ENCODE measurements at places on chromosomes 6 and 20.

GRCh38 chr6:122838060-122838780 is 49.2 kb downstream of the SMPDL3A start:
- no peak for DNase-seq

DNA sequence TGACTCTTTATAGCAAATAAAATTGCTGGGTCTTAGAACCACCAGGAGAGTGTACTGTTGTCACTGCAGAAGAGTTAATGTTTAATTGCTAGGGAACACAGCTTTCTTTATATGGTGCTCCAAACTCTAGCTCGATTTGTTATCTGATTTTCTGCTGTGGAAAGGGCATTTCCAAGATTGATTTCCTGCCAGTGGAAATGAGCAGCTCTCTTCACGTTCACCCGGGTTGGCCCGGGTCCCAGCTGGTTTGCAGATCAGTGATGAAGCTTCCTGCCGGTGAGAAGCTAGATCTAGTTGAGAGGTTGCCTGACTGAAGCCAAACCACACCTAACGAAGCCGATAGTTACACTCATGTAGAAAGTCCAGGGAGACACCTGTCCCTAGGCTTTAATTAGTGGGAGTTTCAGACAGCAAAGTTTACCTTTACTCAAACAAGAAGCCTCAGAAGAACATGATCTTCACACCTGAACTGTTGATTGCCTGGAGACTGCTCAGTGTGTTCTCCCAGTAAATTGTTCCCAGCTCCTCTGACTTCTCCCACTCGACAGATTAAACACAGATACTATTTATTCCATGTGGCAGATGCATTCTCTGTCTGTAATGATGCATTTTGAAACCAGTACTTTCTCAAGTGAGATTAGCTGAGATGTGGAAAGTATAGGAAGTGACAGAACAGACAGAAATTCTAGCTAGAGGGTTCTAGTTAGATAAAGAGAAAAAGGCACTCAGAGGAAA is 27.8 kb downstream of the PAQR8 start:
- DNase-seq = peak; percentile 24

GRCh38 chr20:17898548-17898994 is 70.0 kb downstream of the SNX5 start:
- peak; percentile 63 for DNase-seq

DNA sequence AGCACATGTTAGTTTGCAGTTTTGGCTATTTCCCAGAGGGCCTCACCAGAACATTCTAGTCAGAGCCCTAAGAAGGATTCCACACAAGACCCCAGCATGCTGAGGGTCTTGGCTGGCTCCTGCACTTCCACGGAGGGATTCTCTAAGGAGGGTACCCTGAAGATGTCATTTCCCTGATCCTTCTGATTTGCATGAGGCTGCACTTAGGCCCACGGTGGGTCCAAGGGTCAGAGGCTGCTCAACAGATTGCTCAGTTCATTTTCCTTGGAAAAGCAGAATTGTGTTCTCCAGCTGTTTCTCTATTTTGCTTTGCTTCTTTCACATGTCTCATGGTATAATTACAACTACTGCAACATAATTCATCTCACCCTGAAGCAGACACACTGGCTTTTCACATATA is 22.2 kb downstream of the PREP start:
- DNase-seq = no peak

- DNase-seq = no peak
These were observed 67.3 kb downstream of the LY86 start for GRCh38 chr6:6655805-6656251.

GRCh38 chr6:136149311-136149710 is 100.8 kb downstream of the MTFR2 start:
- DNase-seq = no peak

GRCh38 chr6:15243910-15244619 is 1.8 kb upstream of the JARID2 start:
- DNase-seq = no peak

GRCh38 chr6:21099338-21100314 is 493.9 kb upstream of the SOX4 start:
- no peak for DNase-seq

DNA sequence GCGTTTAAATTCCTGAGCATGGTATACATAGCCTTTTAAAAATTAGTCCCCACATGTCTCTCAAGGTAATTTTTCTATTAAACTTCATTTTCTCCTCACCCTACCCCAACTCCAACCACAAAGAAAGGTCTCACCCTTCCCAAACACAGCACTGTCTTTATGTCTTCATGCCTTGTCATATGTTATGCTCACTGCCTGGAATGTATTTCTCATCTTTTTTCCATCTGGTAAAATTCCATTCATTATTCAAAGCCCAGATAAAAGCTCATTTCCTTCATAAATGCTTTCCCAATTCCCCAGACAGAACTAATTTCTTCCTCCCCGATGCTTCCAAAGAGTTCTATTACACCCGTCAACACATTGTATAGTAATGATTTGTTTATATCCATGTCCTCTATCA is 302.0 kb downstream of the ALDH8A1 start:
- no peak for DNase-seq

- no peak for DNase-seq
These were observed 15.1 kb downstream of the BMP7 start for GRCh38 chr20:57251344-57251743.

DNA sequence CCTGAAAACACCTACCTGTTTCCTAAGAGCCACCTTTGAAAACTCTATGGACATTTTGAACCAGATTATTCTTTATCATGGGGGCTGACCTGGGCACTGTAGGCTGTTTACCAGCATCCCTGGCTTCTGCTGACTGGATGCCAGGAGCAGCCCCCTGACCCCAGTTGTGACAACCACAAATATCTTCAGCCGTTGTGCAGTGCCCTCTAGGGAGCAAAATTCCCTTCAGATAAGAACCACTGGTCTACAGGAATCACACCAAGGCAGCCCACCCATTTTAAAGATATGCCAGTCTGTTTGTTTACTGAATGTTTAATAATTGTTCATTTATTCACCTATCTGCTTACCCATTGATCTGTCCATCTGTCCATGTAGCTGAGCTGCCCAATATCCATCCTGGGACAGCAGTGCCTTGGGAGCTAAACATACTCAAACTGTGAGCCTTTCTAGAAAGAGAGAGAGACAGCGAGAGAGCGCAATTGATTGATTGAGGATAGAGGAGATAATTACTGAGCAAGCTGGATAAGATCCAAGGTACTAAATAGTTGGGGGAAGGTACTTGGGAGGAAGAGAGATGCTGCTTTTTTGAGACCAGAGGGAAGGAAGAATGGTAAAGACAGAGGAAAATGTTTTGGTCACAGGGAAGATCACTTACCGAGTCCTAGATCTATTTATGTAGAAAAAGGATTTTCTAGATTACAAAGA is 276.8 kb downstream of the NRN1 start:
- no peak for DNase-seq

- no peak for DNase-seq
These were observed 142.8 kb downstream of the DLL1 start for GRCh38 chr6:170147832-170148708.

GRCh38 chr6:163986313-163986712 is 571.8 kb downstream of the QKI start:
- DNase-seq = no peak

GRCh38 chr6:79421707-79422484 is 115.3 kb downstream of the LCA5 start:
- DNase-seq = no peak

- DNase-seq = no peak
These were observed at the start of gene CST9 for GRCh38 chr20:23605867-23606651. CST9 (minus strand) TSS chr20:23605917; CDS start chr20:23605864, 53 bp downstream.

DNA sequence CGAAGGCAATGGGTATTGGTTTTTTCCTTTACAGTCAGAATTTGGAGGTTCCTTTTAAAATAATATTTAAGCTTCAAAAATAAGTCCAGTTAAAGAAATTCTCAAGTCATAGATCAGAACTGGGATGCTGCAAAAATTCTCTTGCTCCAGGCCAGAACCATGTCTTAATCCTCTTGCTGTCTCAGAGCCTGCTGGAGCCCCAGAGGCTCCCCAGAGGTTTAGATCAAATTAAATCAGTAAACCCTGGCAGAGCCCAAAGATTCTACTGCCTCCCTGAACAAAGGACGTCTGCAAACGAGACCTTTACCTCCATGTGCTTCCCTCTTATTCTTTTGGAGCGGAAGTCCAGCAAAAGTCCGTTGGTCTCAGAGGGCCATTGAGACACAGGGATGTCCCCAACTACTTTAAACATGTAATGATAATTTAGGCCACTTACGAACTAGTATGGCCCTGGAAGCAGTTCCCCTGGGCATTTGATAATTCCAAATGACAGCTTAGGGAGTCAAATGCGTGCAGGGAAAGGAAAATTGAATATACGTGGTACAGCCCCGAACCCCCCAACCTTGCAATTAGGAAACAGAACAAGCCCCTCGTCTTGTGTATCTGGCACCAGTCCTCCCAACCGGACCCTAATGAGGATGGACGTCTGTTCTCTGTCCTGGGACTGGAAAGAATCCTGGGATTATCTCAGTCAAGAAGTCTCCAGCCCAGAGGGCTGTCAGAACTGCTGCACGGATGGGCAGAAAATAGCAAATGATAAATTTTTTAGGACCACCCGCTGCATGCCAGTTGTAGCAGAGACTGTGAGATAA is 31.5 kb downstream of the SULF2 start:
- DNase-seq = no peak

DNA sequence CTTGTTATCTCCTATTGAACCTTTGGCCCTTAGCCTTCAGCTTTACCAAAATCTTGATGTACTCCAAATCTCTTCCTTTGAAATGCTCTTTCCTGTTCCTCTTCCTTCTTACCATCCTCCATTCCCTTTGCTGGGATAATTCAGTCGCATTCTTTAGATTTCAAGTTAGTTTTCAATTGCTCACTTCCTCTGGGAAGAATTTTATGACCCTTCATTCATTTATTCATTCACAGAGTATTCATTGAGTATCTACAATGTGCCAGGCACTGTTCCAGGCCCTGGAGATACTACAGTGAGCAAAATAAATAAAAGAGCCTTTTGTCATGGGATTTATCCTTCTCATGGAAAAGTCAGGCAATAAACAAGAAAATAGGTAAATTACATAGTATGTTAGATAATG is 548.2 kb upstream of the FLRT3 start:
- no peak for DNase-seq

GRCh38 chr6:143900358-143900757 is 36.1 kb downstream of the ZC2HC1B start:
- no peak for DNase-seq

GRCh38 chr6:166656230-166657151 is 29.4 kb upstream of the RPS6KA2 start:
- DNase-seq = no peak

DNA sequence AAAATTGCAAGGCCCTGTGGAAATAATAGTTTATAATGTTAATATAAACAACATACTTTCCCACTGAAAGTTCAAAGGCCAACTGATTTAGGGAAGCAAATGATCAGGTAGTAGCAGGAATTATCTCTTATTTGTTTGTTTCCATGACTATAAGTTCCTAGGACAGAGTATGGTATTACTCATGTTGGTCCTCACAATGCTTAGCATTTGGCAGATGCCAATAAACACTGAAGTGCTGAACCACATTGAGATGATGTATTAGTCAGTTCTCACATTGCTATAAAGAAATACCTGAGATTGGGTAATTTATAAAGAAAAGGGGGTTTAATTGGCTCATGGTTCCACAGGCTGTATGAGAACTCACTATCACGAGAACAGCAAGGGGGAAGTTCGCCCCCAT is 129.6 kb upstream of the NUP153 start:
- no peak for DNase-seq

- DNase-seq = no peak
These were observed 10.2 kb downstream of the SULF2 start for GRCh38 chr20:47775039-47775438.

- no peak for DNase-seq
These were observed 188.8 kb downstream of the BACH2 start for GRCh38 chr6:90107771-90108282.

DNA sequence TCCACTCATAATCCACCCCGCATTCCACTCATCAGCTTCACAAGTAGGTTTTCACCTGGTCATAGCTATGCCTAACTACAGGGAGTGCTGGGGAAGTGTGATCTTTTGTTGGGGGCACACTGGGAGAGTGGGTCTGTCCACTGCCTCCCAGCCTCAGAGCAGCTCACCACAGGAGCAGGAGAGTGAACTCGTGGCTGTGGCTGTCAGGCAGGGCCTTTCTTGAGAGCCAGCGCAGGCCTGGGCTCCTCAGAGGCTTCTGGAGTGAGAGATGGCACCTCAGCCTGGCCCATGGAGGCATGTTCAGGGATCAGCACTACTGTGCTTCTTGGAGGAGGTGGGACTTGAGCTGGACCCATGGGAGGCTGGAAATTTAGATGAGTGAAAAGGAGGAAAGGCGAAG is 4.0 kb upstream of the GNRH2 start:
- DNase-seq = no peak

- peak; percentile 65 for DNase-seq
These were observed 23.0 kb upstream of the GTSF1L start for GRCh38 chr20:43749734-43750294.

GRCh38 chr20:38187517-38187916 is 22.4 kb upstream of the TGM2 start:
- DNase-seq = no peak

GRCh38 chr6:68368845-68369244 is 266.2 kb upstream of the ADGRB3 start:
- no peak for DNase-seq

GRCh38 chr6:15472621-15473020 is 190.2 kb downstream of the DTNBP1 start:
- no peak for DNase-seq

- DNase-seq = no peak
These were observed 78.4 kb upstream of the SLC22A23 start for GRCh38 chr6:3535033-3535775.

DNA sequence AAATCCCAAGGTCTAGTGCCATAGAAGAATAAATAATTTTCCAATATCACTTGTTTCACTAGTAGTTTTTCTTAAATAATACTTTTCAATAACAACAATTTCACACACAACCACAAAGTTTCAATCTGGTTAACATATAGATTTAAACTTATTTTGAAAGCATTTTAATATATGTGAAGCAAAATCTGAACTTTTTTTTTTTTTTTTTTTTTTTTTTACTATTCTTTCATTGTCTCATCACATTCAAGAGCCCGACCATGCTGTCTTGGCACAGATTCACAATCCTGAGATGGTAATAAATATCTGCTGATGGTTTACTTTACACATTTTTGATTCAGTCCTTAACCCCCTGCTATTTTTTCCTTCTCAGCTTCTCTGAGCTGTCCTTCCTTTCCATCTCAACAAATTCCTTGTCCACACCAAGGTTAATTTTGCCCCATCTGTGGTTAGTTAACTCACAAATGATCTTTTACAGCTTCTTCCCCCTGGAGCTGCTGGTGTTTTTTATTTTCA is 262.8 kb downstream of the TMEM242 start:
- DNase-seq = no peak

- no peak for DNase-seq
These were observed 162.7 kb upstream of the B3GAT2 start for GRCh38 chr6:71119560-71119959.
